ENCODE measurements at places on chromosomes 5 and 9.

DNA sequence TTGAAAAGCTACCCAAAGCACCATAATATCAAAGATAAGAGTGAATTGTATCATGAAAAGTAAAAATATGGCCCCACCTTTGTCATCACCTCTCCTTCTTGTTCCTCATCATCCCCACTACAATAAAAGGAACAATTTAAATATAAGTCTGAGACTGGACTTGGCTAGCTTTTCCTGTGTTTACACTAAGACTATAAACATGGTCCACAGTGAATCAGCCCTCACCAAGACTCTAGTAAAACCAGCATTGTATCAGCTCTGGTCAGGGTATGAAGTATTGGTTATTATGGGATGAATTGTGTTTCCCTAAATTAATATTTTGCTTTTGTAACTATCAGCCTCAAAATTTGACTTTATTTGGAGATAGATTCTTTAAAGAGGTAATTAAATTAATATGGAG, 105.4 kb downstream of the SLC25A46 start:
- no peak for DNase-seq

DNA sequence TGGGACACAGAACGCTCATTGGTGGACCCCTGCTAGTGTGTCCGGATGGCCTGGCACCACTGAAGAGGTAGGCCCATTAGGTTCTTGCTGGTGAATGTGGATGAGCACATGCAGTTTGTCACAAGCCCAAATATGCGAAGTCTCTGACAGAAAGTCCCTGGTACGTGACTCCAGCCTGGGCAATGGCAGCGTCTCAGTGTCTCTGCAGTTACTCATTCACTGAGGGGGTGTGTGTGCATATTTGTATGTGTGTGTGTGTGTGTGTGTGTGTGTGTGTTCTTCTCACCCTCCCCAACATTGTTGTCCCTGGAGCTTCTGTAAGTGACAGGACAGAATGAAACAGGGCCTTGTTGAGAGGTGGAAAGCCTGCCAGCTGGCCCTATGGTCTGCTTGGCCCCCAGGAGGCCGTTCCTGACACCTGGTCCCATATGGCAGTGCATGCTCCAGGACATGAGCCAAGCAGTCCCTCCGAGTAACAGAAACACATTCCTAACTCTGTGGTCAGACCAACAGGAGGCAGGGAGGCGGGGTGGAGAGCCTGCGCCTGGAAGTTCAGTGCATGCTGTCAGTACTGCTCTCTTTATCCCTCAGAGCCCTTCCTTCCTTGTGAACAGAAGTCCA, 169.9 kb downstream of the SLC28A3 start:
- peak; percentile 18 for DNase-seq

- no peak for DNase-seq
Measured at GRCh38 chr5:54581831-54582548, 64.4 kb downstream of the SNX18 start.

DNA sequence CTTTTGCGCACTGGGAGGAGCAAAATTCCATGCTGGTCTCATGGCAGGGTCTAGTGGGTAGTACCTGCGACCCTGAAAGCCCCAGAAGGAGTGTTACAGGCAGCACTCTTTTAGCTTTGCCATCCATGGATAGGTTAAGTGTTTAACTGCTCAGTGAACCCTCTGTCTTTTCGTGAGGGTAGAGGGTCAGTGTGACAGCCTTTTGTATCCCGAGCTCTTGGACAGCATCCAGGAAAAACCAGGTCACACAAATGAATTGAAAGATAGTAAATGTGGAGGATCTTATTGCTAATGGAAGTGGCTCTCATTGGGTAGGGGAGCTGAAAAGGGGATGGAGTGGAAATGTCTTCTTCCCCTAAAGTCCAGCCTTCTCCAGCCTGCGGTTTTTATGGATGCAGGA, 57.8 kb upstream of the CCDC112 start:
- no peak for DNase-seq

- DNase-seq, result peak; percentile 91
Measured at GRCh38 chr9:116687074-116687753, at the start of gene TRIM32. Gene TRIM32 (plus strand): TSS chr9:116687305. CDS start chr9:116697743, 10,438 bp downstream.

- peak; percentile 2 for DNase-seq
Measured at GRCh38 chr5:102536323-102536928, 37.6 kb upstream of the SLCO6A1 start.

- no peak for DNase-seq
Measured at GRCh38 chr5:14218011-14218410, 74.9 kb downstream of the TRIO start.

Measured in NCI-H1092 treated with DMSO at 0.1 percent for 48 hours (cell line).